ENCODE measurements at places on chromosomes 5 and 9.

GRCh38 chr5:156330141-156330870 is 3.3 kb downstream of the SGCD start:
- DNase-seq: no peak

GRCh38 chr5:145260670-145261069 is 574.5 kb downstream of the PRELID2 start:
- no peak for DNase-seq

- DNase-seq: no peak
These were observed 470.3 kb downstream of the ZNF608 start for GRCh38 chr5:124276166-124276565.

- DNase-seq: no peak
These were observed 180.4 kb downstream of the SEMA5A start for GRCh38 chr5:9365512-9365911.

DNA sequence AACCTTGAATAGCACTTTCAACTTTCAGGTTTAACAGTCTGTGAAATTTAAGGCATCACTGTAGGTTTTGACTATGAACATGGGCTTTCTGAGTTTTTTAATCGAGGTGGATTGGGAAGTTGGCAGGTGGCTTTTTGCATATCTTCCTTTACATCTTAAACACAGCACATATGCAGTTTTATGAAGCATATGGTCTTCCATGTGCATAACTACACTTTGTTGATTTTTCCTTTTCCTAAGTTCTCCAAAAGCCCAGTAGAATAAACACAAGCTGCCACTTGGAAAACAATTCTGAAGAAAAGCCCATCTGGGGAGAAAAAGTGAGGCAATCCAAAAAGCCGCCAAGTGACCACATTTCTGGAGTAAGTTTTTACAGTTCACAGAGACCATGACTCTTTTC is 236.5 kb upstream of the IL12B start:
- DNase-seq: no peak

DNA sequence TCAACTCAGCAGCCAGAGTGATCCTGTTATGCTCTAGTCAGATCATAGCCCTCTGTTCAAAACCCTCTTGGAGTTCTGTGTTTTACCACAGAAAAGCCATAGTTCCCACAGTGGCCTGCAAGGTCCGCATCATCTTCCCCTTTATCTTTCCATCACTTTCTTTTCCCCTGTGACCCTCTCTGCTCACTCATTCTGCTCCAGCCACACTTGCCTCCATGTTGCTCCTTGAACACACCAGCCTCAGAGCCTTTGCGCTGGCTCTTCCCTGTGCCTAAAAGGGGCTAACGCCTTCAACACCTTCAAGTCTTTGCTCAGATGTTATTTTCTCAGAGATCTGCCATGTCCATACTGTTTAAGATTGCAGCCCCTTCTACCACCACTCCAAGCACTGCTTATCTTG is 26.3 kb downstream of the CSF2 start:
- DNase-seq: no peak

DNA sequence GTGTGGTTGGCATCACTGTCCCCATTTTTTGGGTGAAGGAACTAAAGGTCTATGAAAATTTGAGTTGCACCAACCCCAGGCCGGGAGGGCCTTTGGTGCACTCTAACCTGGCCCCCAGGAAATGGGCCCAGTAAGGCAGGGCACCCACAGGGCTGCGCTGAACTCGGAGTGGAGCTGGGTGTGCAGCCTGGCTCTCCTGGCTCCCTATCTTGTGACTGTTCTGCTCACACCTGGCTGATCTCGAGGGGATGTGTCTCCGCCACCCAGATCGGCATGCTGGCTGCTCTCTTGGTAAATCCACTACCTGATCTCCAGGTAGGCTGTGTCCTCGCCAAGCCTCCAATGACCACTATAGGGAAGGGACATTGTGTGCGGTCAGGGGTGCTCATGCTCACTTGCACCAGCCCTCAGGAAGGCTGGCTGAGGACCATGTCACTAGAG is 259.8 kb downstream of the NSG2 start:
- DNase-seq: no peak

DNA sequence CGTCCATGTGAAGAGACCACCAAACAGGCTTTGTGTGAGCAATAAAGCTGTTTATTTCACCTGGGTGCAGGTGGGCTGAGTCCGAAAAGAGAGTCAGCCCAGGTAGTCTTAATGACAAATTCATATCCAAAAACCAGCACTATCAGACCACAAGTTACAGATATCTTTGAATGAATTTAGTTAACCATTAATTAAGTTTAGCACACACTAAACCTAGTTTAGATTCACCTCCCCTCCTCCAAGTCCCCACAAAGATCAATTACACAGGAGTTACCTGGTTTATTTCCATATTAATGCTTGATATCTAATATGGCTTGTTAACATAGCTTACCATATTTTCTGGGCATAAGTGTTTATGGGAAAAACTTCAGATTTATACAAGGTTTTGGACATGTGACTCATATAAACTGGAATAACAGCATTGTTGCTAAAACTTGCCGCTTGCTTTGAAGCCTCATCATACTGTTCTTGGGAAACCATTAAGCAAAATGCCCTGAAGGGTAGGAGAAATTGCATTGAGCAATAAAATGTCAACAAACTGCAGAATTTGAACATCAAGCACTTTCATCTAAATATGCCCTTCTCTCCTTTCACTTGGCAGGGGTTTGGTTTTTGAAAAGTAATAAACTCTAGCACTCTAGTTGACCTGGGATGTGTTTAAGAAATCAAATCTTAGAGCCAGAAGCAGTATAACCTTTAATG is 166.9 kb downstream of the SNCAIP start:
- DNase-seq: no peak

All from NCI-H2171 (cell line).